Kidney epithelial cell (primary cell): ENCODE measurements at places on chromosomes 1 and 21. TPM values are rescaled to one million over a fixed set of nuclear protein-coding genes. Genes with fewer than 3 reads are reported as not detected.

HDAC1 gene
- 72.3 and 85.7 TPM in 2 replicates for total RNA-seq

NTNG1 gene
- total RNA-seq: 3.7 and 5.2 TPM in 2 replicates

EXO5 gene
- total RNA-seq: 10.4 and 10.7 TPM in 2 replicates

KRTAP19-1 gene
- not detected in 2 replicates for total RNA-seq

NCDN gene
- total RNA-seq: 24.5 and 30.0 TPM in 2 replicates

PDZK1 gene
- total RNA-seq: 0.62 TPM in 1 of 2 replicates, not detected in the other

PLA2G2C gene
- total RNA-seq: not detected in 2 replicates

ARID4B gene
- 20.0 and 20.3 TPM in 2 replicates for total RNA-seq

ZZZ3 gene
- total RNA-seq: 62.2 and 71.9 TPM in 2 replicates

CD84 gene
- not detected in 2 replicates for total RNA-seq

PLA2G2F gene
- 6.9 and 9.2 TPM in 2 replicates for total RNA-seq

NHLH1 gene
- 0.08 TPM in 1 of 2 replicates, not detected in the other for total RNA-seq

GRCh38 chr21:45102391-45102932, 28.1 kb downstream of the ADARB1 start:
- DNase-seq: no peak

GRCh38 chr1:95380909-95381308, 146.9 kb downstream of the RWDD3 start:
- no peak for DNase-seq

DNA sequence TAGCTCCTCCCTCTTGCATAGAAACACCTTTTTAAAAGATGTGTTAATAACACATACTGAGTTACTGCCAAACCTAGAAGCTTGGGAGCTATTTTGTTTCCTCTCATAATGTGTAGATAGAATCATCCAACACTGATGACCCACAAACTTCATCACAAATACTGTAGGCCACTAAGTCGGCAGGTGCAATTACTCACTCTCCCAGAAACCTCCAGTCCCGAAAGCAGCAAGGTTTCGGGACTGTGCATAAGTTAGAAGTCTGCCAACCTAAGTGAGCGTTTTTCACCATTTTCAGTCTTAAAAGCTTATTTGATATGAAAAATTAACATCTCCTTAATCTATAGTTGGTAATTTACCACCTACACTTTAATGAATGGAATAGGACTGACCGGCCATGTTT, 32.0 kb downstream of the C1orf198 start:
- no peak for DNase-seq

DNA sequence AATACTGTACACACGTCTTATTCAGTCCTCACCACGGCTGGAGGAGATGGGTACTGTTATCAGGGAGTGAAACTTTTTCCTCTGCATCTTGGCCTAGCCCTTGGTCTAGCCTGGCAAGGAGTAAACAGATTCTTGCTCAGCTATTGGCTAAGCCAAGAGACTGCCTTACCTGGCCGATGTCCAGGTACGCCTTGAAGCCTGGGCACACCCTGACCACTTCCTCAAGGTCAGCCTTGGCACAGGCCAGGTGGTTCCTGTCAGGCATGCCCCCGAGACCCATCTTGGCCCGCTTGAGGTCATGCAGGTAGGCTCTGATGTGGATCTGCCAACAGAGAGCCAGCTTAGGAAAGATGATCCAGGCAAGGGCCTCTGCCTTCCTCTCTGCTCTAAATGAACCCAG, 17.8 kb upstream of the PARS2 start:
- no peak for DNase-seq

DNA sequence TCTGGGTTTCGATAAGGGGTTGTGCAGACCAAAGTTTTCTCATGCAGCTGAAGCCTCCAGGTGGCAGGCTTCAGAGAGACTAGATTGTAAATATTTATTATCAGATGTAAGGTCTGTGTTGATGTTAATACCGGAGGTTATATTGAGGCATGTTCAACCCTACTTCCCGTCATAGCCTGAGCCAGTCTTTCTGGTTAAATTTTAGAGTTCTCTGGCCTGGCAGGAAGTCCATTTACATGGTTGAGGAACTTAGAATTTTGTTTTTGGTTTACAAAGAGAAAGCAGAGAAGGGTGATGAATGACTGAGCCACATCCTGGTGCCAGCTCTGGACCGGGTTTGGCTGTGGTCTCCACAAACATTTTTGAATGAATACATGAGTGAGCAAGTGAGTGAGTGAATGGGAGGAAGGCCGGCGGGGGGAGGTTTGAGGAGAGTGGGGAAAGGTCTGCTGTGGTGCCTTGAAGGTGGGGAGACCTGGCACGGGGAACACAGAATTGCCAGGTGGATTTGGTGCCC, 218.5 kb downstream of the DISC1 start:
- DNase-seq: peak; percentile 39

DNA sequence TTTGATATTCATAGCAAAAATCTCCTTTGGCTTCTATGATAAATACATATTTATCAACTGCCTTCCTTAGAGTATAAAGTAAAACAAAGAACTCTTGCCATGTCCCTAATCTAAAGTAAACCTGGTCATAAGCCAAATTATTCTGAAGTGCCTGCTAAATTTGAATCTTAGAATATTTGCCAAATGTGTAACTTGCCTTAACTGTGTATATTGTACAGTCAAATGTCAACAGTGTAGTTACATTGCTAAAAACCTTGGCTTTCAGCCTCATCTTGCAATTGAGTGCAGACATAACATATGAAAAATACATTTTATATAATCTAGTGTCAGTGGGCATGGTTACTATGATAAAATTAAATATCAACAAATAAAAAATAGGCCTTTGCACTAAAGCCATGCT, 583.4 kb upstream of the ADAMTS5 start:
- DNase-seq: no peak

- no peak for DNase-seq
Observed at GRCh38 chr1:74429580-74429979, 82.8 kb downstream of the LRRC53 start.

DNA sequence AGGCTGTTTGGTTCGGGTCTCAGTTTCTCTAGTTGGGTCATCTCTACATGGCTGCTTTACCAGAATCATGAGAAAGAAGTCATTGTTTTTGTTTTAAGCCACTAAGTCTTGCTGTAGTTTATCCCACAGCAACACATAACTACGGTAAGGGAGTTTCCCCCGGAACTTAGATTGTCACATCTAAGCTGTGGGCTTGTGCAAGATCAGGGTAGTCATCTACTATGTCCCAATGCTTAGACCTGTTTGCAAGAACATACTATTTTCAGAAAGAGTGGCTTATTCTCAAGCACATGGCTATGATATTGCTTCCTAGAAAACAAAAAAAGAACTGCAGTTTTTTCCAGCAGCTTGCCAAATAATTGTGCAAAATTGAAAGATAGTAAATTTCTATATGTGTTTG, 18.0 kb upstream of the OLIG2 start:
- no peak for DNase-seq

GRCh38 chr1:37875833-37876232, 16.4 kb upstream of the MTF1 start:
- DNase-seq: no peak

DNA sequence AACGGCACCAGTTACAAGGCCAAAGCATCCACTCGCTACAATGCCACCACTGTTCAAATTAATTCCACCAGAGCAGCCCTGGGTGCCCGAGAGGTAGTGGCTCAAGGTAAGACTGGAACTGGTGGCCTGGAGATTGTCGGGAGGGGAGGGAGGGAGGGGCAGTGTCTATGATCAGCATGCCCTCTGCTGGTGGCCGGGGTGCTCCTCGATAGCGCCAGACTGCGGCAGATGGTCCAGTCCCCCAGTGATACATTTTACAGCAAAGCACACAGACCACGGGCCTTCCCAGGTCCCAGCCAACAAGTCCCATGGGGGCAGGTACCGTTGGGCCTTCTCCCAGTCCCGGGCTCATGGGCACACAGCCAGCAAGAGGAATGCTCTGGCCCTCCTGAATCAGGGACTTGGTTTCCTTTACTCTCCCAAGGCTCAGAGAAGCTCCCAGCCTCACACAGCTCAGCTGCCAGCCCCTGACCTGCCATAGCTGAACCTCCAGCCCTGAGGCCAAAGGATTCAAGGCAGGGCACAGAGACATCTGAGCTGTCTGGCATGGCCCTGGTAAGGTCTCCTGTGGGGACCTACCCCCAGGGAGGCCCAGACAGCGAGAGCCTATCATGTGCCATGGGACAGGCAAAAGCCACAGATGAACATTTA, 15.3 kb downstream of the ACOT7 start:
- no peak for DNase-seq

DNA sequence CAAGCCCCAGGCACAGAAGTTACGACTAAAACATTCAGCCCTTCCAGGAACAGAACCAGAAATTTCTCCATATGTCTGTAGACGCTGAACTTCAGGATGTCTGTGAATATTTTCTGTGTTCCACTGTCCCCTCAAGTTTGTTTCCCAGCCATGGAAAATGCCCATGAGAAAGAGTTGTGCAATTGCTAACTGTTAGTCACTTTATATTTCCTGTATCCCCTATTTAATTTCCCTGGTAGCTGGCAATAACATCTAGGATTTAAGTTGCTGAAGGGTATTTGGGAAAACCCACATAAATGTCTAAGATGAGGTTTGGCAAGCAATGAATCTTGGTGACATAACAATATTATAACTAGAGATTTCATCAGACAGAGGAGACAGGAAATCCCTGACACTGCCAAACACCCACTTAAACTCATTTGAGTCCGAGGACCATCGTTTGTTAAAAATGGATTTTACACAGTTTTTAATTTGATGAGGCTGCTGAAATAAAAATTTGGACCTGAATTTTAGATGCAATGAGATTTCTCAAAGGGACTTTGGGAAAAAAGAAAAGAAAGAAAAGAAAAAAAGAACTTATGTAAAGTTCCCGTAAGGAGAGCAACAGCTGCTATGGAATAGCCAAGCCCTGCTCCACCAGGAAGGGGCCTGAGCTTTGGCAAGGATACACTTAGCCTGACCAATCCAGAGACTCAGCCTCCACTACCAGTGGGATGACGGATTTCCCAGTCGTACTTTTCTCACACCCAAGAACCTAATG, 21.8 kb upstream of the ERRFI1 start:
- DNase-seq: no peak

DNA sequence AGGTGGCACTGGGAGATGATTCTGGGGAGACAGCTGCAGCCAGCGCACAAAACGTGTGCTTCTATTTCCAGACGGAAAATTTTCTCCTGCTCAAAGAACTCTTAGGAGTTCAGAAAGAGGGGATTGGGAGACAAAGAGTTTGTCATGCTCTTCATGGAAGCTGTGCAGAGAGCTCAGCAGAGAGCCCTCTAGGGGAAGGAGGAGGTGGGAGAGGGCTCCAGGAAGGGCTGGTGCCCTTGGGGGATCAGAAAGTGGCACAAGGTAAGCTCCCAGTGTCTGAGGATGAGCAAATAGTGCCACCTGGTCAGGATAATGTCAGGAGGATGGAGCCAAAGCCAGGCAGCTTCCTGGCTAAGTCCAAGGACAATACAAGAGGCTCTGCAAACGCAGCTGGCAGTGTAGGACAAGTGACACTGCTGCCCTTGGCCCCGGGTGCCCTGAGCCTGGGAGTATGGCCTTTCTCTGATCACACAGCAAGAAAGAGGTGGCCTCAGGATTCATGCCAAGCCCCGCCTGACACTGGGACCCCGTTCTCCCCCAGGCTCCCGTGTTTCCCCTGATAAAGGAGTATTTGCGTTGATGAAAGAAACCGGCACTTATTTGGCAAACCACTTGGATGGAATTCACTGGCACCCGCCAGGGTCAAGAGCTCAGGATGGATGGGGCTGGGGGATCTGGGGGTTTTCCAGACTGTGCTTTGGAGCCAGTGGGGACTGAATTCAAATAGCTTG, 254.0 kb downstream of the PTPRU start:
- DNase-seq: no peak

DNA sequence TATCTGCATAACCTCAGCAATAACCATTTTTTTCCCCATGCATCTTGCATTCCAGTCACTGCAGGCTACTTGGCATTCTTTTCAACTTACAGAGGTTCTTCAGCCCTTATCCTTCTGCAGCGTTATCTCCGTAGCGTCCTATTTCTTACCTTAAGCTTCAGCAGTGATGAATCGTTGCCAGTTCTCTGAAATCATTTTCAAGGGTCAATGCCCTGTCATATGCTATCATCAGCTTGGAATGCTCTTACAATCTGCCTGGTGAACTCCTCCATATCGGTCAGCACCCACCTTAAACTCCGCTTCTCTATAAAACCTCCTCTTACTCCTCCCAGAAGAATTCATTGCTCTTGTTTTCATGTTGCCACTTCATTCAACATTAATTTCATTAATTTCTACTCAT, 105.1 kb upstream of the DPH5 start:
- peak; percentile 75 for DNase-seq

- no peak for DNase-seq
Observed at GRCh38 chr1:245810181-245810769, 655.5 kb downstream of the KIF26B start.

DNA sequence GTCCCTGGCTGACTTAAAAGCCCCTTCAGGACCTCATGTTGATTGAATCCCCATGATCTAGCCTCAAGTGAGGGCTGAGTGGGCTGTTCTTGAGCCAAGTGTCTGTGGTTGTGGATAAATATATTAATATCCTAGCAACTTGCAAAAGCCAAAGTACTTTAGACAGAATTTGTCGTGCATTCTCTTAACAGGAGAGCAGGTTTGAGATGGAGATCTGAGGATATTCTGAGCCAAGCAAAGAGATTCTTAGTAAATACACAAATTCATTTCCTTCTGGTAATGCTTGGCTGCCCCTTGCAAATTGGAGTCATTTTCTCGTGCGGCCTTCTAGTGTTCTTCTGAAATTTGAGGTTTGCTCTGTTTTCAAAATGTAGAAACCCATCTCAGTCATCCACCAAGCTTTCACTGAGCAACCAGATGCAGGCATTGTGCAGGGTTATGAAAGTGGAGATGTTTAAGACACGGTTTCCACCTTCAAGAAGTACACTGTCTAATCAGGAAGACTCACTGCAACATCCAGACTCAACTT, 242.1 kb upstream of the JUN start:
- DNase-seq: no peak

GRCh38 chr1:38253314-38253713, 206.7 kb upstream of the POU3F1 start:
- DNase-seq: no peak

- DNase-seq: no peak
Observed at GRCh38 chr21:38092051-38092450, 164.7 kb upstream of the KCNJ15 start.

DNA sequence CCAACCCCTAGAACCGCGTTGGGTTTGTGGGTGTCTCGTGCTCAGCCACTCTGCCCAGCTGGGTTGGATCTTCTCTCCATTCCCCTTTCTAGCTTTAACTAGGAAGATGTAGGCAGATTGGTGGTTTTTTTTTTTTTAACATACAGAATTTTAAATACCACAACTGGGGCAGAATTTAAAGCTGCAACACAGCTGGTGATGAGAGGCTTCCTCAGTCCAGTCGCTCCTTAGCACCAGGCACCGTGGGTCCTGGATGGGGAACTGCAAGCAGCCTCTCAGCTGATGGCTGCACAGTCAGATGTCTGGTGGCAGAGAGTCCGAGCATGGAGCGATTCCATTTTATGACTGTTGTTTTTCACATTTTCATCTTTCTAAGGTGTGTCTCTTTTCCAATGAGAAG, 18.7 kb downstream of the TFF3 start:
- no peak for DNase-seq

DNA sequence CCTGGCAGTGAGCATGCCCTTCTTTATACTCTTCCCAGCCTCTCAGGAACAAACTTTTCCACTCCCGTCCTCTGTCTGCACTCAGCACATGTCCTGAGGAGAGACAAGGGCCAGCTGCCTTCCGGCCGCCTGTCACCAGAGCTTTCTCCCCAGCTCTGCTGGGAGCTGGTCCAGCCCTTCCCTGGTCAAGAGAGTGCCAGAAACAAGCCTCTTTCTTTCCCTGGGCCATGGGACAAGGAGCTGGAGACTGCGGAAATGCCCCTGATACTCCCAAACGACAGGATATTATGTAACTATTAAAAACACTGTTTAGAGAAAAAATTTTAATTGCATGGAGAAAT, 10.4 kb downstream of the LAMB3 start:
- no peak for DNase-seq
